Left ventricle myocardium superior (tissue), 1 donor: ENCODE measurements at places on chromosomes 7 and 10. TPM values are rescaled to one million over a fixed set of nuclear protein-coding genes. Genes with fewer than 3 reads are reported as not detected.

GRCh38 chr10:8180360-8181109 is 126.0 kb downstream of the GATA3 start:
- DNase-seq, result no peak

The CADPS2 gene
- total RNA-seq, result 29.1 TPM

GRCh38 chr7:47442605-47442865 is 139.4 kb downstream of the TNS3 start:
- no peak for DNase-seq

GRCh38 chr10:129411393-129411705 is 55.7 kb upstream of the MGMT start:
- DNase-seq, result no peak

DNA sequence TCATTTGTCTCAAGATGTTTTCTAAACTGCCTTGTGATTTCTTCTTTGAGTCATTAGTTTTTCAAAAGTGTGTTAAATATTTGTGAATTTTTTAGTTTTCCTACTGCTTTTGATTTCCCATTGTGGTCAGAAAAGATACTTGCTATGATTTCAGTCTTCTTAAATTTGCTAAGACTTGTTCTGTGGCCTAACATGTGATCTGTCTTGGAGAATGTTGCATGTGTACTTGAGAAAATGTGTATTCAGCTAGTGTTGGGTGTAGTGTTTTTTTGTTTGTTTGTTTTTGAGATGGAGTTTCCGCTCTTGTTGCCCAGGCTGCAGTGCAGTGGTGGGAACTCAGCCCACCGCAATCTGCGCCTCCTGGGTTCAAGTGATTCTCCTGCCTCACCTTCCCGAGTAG is 28.6 kb downstream of the BMPR1A start:
- no peak for DNase-seq
